ENCODE measurements at places on chromosomes 7 and 10. TPM values are rescaled to one million over a fixed set of nuclear protein-coding genes. Genes with fewer than 3 reads are reported as not detected.
A peak's percentile ranks its signal among the peaks of the same experiment; 100 is the strongest.

DNA sequence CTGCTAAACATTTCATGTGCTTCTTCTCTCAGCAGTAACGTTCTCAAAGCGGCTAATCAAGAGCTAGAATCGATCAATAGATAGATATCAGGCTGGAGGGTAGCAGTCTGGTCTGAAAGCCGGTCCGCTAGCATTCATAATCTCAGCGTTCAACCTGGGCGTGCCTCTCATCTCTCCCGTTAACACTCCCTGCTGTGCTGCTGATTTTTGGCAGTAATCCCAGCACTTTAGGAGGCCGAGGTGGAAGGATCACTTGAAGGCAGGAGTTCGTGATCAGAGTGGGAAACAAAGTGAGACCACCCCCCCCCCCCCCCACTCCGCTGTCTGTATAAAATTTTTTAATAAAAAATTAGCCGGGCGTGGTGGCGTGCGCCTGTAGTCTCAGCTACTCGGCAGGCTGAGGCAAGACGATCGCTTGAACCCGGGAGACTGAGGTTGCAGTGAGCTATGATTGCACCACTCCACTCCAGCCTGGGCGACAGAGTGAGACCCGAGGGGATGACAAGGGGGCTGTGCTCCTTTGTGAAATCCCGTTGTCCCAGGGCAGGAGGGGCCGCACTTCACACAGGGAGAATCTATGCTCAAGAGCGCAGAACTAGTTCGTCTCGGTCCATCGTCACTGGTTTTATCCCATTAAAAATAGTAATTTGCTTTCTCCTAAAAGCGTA lies 624 bp upstream of the CEP55 start:
- H3K4me3 ChIP-seq: peak overlapping the region; percentile 57
- no peak overlapping the region for H3K27ac ChIP-seq
- H3K27me3 ChIP-seq: no peaks in the 10 kb centered on the region

DNA sequence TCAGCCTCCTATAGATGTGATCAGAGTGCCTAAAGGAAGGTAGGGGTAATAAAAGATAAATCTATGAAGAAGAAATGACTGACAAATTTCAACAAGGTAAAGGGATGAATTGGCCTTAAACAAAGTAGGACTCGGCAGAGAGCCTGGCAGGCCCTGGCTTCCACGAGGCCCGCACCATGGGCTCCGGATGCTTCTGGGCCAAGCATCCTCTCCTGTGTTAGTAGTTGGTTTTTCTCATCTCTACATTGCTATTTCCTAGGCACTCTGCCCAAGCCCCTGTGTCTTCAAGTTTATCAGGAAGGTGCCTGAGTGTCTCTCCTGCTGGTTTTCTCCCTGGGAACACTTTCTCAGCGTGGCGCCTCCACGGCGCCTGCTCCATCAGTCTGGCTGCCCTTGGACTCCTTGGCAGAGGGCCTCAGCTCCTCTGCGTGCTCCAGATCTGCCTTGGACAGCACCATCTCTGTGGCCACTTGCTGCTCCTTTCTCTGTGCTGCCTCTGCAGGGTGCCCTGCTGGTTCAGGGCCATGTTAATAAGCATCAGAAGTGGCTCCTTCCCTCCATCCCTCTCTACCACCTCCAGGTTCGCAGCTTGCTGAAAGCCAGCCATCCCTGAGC lies 413.3 kb upstream of the DPP6 start:
- H3K4me3 ChIP-seq: no peak overlapping the region
- no peak overlapping the region for H3K27ac ChIP-seq
- DNase-seq: no peak
- no peaks in the 10 kb centered on the region for H3K4me1 ChIP-seq

DNA sequence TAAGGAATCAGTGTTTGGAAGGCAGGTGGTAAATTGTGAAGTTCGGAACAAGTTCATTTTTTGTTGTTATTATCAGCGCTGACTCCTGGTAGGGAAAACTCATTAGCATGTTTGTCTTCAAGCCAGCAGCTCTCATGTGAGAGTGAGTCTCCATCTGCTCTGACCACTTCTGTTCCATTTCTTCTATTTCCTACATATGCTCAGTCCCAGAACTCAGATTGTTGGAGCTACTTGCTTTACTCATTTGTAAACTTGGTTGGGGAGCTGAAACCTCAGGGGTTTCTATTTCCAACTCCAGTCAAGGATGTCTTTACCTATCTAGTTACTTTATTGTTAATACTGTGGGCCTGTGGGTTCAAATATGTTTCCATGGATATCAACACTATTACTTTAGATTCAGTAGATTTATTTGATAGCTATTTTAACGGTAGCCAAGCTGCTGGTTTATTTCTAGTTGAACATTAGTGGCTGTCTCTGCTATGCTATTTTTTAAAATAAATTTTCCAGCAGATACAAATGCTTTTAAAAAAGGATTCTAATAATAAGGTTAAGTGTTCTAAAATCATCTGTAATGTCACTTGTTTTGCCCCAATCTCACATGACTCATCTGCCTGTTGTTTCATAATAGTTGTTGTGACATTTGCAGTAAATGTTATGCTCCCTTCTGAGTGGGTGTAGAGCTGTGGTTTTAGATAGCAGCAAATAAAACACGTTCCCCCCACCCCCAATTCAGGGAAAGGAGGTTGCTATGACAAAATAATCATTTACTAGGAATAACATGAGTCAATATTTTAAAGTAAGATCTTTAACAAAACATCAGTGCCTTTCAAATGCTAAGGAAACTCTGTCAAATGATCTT lies 143.3 kb downstream of the HDAC9 start:
- H3K27me3 ChIP-seq: no peaks in the 10 kb centered on the region
- no peaks in the 10 kb centered on the region for H3K4me1 ChIP-seq
- H3K4me3 ChIP-seq: no peak overlapping the region
- no peak for DNase-seq

GRCh38 chr7:12162415-12163113 lies 48.5 kb upstream of the TMEM106B start:
- H3K27me3 ChIP-seq: no peaks in the 10 kb centered on the region
- H3K36me3 ChIP-seq: no peaks in the 10 kb centered on the region
- H3K27ac ChIP-seq: no peak overlapping the region
- no peak for DNase-seq
- H3K4me1 ChIP-seq: no peaks in the 10 kb centered on the region

DNA sequence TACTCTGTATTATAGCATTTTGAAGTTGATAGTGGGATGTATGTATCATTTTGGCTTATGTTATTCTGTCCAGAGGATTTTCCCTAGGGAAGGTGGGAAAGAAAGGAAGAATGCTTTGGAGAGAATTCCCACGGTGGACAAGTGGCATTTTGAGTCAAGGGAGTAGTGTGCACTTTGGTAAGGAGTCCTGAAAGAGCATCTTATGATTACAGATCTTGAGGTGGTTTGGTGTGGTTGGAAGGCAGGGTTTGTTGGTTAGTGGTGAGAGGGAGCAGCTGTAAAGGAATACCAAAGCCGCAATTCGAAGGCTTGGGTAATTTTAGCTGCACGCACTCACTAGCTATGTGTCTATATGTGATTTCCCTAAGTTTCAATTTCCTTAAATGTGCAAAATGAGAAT lies 16.1 kb downstream of the CCSER2 start:
- no peaks in the 10 kb centered on the region for H3K4me1 ChIP-seq
- no peak overlapping the region for H3K27ac ChIP-seq
- DNase-seq: no peak
- H3K4me3 ChIP-seq: no peak overlapping the region
- H3K27me3 ChIP-seq: no peaks in the 10 kb centered on the region
- no peaks in the 10 kb centered on the region for H3K36me3 ChIP-seq

- peak overlapping the region; percentile 97 for H3K27ac ChIP-seq
- H3K27me3 ChIP-seq: no peaks in the 10 kb centered on the region
- peak; percentile 74 for DNase-seq
Measured at GRCh38 chr10:13099144-13099665, 758 bp upstream of the OPTN start.

- peak; percentile 87 for DNase-seq
- H3K4me1 ChIP-seq: peaks cover 3% of the 10 kb centered on the region
- H3K36me3 ChIP-seq: no peaks in the 10 kb centered on the region
- peak overlapping the region; percentile 74 for H3K4me3 ChIP-seq
- H3K27ac ChIP-seq: peak overlapping the region; percentile 90
Measured at GRCh38 chr7:22854158-22855048, 31.8 kb upstream of the TOMM7 start.

Gene HPS1
- 73.4 TPM for total RNA-seq

Gene RP9
- 29.2 TPM for total RNA-seq

Gene CTNNA3
- 18.3 TPM for total RNA-seq

Data from testis (tissue), 5 donors.